Stimulated activated CD8-positive, alpha-beta memory T cell treated with anti-CD3 and anti-CD28 coated beads, Interleukin-2, amount 100 ng/mL, for 48 hours (primary cell): ENCODE measurements at places on chromosomes 7 and 10.

DNA sequence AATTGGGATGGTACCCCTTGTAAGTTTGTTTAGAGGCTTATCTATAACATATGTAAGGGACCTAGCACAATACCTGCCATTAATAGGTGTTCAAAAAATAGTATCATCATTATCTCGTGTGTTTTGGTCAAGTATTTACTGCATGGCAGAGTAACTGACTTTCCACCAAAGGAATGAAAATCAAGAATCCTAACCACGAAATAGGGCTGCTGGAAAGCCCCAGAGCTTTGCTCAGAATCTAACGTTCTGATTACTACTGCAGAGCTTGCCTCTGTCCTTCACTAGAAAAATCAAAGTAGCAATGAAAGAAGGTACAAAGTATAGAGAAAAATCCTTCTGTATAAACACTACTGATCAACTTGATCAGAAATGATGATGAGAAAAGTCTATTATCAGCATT, 34.9 kb downstream of the DCLRE1C start:
- DNase-seq, result no peak

GRCh38 chr10:3574451-3574850, 210.6 kb downstream of the KLF6 start:
- DNase-seq, result no peak

GRCh38 chr7:1252540-1253090, 19.9 kb downstream of the UNCX start:
- DNase-seq, result no peak

- no peak for DNase-seq
Observed at GRCh38 chr10:48682265-48682664, 2.4 kb upstream of the WDFY4 start.

- no peak for DNase-seq
Observed at GRCh38 chr7:35437619-35438275, 183.8 kb upstream of the TBX20 start.

GRCh38 chr7:123367031-123367430, 167.3 kb upstream of the SLC13A1 start:
- DNase-seq, result no peak

DNA sequence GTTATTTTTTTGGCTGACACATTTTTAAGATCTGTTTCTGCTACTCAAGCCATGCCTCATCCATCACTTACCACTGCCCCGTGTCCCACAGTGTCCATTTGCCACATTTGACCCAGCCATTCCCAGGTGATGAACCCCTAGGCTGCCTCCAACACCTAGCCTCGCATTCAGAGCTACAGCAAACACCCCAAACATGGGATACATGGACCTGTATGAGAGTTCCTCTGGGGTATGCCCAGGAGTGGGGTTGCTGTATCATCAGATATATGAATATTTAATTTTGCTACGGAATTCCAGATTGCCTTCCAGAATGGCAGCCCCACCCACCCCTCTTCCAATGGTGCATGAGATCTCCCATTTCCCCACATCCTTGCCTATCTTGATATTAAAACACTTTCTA, 190.1 kb upstream of the RNF32 start:
- DNase-seq, result no peak

DNA sequence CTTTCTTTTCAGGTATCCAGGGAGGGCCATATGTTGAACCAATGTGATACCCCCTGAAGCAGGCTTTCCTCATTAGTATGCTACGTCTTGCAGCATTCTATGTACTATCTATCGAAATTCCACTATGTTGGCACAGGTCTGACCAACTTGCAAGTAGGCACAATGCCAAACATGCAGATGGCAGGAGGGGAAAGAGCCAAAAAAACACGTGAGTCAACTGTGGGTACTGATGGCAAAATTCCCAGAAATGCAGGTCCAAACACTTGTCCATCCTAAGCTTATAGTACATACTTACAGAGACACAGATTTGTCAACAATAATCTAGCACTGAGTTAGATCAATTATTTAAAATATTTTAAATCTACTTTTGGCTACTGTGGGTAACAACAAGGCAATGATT, 394.9 kb downstream of the DGKB start:
- DNase-seq, result no peak
